Stimulated activated CD8-positive, alpha-beta memory T cell treated with anti-CD3 and anti-CD28 coated beads, Interleukin-7, amount 100 ng/mL, for 48 hours (primary cell): ENCODE measurements at places on chromosomes 11 and 22.

DNA sequence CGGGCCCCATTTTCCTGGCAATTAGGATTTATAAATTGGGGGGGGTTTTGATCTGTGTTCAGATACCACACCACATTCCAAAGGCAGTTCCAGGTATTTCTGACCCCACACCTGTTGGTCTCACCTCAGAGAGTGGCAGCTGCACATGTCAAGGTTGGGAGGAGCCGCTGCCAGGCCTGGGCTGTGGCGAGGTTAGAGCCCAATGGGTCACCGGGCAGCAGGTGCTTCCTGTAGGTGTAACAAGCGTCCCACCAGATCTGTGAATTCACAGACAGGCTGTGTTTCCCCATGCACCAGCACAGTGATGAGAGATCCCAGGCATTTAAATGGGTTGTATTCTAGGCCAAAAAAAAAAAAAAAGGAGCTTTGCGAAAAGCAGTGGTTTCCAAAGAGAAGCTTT, 58.6 kb downstream of the CABIN1 start:
- no peak for DNase-seq

- no peak for DNase-seq
These were observed 130.4 kb downstream of the KIF18A start for GRCh38 chr11:27977527-27977926.

- no peak for DNase-seq
These were observed 72.4 kb upstream of the TMEM45B start for GRCh38 chr11:129743112-129743815.

DNA sequence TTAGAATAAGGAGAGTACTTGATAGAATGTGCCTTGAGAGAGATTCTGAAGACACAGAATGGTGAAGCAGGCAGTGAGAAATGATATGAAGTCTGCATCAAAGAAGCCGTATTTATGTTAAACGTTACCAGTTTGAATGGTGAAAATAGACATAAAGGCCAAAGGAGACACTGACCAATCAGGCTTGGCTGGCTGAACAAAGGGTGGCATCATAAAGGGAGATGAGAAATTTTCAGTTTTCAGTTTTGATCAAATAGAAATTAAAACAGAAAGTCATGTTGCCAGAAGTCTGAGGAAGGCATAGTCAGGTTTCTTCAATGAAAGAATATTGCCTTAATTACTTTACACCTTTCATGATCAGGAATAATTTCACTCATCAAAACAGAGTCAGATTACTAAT, 6.6 kb downstream of the OR51F1 start:
- no peak for DNase-seq

DNA sequence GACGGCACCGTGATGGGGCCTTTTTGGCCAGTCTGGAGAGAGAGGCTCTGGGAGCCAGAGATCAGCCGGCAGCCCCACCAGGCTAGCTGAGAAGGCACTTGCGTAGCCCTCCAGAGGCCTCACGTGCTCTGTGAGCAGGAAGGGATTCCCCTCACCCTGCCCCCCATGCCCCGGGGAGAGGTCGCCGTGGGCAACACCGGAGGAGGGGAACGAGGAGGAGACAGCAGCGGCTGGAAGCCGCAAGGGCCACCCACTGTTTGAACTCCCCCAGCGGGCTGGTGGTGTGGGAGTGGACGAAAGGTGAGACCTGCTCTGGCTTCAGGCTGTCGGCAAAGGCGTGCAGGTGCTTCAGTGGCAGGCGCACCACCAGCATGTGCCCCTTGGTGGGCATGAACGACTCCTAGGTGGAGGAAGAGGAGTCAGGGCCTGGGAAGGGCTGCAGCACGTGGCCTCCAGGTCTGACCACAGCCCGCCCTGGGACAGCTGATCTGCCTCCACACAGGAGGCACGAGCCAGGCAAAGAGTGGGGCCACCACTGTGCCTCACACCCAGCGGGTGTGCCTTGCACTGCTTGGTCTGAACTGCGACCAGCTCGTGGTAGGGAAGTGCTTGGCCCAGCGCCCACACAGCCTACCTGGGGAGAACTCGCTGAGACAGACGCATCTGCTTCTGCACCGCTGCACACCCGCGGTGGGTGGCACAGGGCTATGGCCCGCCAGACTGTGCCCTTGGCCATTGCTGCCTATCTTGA, 99.9 kb downstream of the MED15 start:
- no peak for DNase-seq

DNA sequence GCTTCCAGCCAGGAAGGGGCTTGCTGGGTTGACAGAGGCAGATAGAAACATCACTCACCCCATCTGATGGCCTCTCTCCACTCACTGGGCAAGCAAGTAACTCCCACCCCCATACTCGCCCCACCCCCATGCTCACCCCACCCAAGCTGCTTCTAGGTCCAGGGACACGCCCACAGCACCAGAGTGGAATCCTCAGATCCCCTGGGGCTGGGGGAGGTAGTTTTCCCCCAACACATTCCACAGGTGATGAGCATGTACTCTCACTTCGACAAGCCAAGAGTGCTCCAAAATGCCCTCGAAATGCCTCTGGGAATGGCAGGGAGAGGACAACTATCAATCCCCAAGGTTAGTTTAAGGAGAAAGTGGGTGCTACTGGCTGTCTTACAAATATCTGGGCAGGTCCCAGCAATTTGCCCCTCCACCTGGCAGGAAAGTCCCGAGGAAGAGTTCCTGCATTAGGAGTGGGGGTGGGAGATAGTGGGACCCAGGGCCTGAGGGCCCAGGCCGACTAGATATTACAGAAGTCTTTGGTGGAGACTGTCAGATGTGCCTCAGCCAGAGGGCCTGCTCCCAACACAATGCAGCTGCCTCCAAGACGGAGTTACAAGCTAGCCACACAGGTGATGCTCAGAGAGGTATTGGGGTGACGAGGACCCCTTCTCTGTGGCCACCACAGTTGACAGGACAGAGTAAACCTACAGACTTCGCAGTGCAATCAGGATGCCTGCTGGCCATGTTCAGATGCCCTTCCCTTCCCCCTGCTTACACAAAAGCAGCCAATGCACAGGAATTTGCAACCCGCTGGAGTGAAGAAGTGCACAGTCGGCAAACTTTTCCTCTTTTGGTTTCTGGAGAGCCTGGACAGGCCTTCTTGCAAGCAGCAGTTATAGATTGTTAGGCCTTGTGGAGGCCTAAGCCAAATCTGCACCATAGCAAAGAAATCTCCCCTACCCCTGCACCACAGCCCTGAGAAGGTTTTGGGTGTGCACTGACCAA, 2.9 kb upstream of the LMO1 start:
- DNase-seq = no peak

DNA sequence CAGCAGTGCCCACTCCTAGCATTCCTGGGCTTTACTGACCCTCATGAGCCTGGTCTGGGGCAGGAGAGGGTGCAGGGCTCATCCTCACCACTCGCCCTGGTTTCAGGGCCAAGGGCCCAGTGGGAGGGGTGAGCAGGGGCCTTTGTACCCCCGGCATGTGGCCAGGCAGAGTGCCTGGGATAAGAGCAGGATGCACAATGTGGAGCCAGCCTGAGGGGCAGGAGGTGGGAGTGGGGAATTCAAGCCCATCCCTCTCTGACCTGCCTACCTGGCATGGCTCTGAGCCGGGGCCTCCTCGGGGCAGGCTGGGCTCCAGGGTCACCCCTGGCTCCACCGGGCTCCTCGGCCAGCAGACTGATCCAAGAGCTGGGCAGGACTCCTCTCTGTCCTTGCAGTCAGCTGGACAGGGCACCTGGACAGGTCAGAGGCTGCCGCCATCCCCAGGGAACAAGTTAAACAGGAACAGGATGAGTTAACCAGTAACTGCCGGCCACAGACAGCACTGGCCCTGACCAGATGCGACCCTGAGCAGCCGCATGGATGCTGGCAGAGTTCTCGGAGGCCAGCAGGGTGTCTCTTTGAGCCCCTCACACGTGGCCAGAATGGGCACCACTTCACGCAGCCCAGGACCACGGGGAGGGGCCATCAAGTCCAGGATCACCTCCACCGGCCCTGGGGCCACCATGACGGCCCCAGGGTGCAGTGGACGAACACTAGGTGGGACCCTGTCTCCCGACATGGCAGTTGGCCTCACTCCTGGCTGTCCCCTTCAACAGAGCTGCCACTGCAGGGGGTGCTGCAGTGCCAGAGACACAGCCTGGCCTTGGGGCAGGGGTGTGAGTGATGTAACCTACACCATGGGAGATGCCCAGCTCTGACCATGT, 5.0 kb downstream of the SIGIRR start:
- no peak for DNase-seq
